CD8-positive, alpha-beta T cell (primary cell): ENCODE measurements at places on chromosomes 13 and 19.

GRCh38 chr13:29185926-29186325 lies 365.8 kb downstream of the MTUS2 start:
- DNase-seq = no peak

- no peak for DNase-seq
Observed at GRCh38 chr19:49718511-49718910, 27.6 kb downstream of the CPT1C start.

- no peak for DNase-seq
Observed at GRCh38 chr19:18176367-18177310, 3.0 kb downstream of the IFI30 start.

- no peak for DNase-seq
Observed at GRCh38 chr19:27779954-27780353, 1433.0 kb downstream of the UQCRFS1 start.

GRCh38 chr19:11410682-11411081 lies 8.4 kb downstream of the RGL3 start:
- DNase-seq = no peak

DNA sequence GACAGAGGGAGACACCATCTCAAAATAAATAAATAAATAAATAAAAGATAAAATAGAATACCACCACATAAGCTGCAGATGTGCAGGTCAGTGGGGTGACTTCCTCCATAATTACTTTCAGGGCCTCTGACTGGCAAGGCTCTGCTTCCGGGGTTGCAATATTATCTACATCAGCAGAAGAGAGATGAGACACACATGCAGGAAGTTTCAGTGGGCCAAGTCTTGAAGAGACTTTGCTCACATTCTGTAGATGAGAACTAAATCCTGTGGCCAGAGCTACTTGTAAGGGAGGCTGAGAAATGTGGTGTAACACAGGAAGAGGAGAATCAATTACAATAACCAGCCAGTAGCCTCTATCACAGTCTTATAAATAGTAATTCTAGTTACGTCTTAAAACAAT lies 89.9 kb upstream of the MAB21L1 start:
- peak; percentile 11 for DNase-seq

GRCh38 chr13:42036711-42037110 lies 11.7 kb upstream of the DGKH start:
- no peak for DNase-seq

DNA sequence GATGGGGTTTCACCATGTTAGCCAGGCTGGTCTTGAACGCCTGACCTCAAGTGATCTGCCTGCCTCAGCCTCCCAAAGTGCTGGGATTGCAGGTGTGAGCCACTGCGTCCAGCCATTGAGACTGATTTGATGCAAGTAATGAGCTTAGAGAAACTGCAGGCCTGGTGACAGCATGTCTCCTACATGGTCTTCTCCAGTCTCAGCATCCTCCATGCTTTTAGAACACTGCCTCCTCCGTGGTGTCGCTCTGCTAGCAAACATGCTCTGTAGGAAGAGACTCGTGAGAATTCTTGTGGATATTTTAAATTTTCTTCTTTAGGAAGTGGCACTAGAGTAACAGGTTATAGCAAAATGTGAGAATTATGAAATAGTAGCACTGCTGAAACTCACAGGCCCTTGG lies 37.1 kb downstream of the TPT1 start:
- DNase-seq = no peak

- no peak for DNase-seq
Observed at GRCh38 chr13:109281017-109281902, 505.1 kb downstream of the IRS2 start.

DNA sequence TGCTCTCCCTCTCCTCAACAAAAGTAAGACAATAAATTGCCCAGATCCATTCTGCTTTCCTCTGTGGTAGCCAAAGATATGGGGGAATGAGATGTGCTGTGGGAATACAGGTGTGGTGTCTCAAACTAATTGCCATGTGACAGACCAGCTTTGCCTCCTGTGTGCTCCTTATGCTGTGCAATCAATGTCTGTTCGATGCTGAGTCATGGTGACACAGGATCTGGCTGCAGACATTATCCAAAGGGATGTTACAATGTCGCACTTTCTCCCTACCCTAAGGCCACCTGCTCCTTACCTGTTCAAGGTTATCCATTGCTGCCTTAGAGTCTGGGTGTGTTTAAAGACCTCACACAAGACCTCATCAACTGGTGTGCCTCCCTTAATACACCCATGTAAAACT lies 32.5 kb downstream of the FGF14 start:
- no peak for DNase-seq

GRCh38 chr13:40911341-40911740 lies 107.8 kb downstream of the ELF1 start:
- no peak for DNase-seq

DNA sequence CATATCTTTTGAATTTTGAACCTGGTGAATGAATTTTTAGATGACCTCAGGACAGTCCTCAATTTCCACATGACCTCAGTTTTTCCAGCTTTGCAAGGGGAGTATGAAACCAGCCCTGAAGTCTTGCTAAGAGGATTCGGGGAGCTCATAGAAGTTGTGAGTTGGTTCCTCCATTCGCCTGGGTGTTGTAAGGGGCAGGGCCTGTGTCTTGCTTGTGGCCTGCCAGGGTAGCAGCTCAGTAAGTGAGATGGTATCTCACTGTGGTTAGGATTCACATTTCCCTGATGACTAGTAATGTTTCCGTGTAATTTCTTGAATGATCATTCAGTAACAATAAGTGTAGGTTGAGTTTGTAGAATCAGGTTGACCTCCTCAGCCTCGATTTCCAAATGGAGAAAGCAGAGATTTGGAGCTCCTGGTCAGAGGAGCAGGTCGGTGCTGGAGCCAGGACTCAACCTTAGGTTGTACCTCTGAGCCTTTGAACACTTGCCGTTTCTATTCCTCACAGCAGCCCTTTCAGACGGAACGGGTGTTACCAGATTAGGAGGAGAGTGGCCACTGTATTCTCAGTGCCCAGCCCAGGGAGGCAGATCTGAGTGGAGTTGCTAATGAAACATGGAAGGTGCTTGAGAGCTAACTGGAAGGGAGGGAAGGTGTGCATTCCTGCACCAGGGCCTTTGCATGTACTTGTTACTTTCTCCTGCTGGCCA lies 14.6 kb downstream of the NACC1 start:
- peak; percentile 41 for DNase-seq

GRCh38 chr13:23288995-23289394 lies 108.2 kb downstream of the SGCG start:
- DNase-seq = no peak

DNA sequence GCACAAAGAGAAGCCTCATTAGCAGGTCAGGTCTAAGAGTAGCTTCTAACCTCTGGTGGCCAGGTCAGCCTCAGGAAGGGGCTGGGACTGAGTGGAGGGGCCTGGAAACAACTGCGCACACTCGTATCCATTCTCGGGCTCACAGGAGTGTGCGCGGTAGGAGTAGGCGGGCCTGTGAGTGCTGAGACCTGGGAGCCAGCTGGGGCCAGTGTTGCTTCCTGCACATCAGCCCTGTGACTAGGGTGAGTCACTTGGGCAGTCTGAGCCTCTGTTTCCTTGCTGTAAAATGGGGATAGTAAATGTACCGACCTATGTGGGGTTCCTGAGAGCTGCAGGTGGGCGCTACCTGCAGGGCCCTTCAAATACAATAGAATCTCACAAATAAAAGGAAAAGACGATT lies 26.9 kb downstream of the SIN3B start:
- DNase-seq = no peak

- DNase-seq = no peak
Observed at GRCh38 chr13:36817996-36818803, 822 bp upstream of the RFXAP start.

DNA sequence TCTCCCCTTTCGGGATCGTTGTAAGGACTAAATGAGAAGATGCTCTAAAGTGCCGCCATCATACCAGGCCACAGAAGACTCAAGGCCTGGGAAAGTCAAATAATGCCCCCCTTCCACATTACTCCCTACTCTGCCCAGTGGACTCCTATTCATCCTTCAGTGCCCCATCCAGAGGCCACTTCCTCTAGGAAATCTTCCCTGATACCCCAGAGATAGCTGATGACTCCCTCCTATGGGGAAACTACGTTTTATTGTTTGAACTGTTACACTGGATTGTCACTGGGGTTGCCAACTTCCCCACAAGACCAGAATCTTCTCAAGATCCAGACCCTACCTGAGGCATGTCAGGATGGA lies 14.2 kb downstream of the MEIS3 start:
- DNase-seq = no peak

DNA sequence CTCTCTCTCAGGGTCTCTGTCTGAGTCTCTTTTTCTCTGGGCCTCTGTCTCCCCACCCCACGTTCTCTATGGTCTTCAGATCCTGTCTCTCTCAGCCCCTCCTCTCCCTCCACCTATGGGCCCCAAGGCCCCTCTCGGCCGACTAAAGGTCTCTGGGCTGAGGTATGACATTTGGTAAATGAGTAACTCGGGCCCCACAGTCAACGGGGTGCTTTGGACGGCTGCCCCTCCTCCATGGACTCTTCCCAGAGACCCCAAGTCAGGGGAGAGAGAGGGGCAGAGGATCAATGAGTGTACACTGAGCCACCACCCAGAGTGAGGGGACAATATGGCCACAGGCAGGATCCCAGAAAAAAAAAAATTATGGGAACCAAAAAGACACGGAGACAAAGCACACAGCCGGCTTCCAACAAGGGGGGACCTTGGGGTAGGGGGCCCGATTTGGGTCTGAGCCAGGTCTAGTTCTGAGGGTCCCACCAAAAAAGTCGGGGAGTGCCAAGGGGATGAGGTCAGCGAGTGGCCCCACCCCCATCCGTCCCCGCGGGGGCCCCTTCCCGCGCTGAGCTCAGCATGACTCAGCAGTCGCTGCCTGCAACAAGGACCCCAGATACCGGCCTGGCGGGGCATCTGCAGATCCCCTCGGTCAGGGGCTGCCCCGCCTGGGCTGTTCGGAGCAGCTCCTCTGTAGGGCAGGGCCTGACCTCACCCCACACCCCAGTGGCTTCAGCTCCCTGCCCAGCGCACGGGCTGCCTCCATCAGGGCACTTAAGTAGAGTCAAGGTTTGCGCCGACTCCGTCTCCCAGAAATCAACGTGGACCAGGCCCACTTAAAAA lies 1.5 kb upstream of the FTL start:
- DNase-seq = peak; percentile 70

- no peak for DNase-seq
Observed at GRCh38 chr13:45932676-45933075, 81.1 kb upstream of the SIAH3 start.

DNA sequence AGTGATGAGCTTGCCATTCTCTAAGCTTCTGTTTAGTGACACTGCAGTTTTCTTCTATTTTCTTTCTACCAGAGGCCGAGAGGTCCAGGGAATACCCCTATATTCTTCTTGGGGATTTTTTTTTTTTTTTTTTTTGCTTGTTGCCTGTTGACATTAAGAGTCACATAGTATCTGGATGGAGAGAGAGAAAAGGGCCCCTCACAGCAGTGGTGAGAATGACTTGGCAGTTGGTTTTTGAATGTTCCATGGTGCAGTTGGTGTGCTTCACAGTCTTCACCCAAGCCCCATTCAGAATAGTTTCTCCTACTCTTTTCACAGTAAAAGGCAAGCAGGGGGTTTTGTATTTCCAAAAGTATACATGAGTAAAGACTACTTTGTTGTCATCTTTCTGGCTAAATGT lies 577.9 kb downstream of the LMO7 start:
- DNase-seq = no peak

DNA sequence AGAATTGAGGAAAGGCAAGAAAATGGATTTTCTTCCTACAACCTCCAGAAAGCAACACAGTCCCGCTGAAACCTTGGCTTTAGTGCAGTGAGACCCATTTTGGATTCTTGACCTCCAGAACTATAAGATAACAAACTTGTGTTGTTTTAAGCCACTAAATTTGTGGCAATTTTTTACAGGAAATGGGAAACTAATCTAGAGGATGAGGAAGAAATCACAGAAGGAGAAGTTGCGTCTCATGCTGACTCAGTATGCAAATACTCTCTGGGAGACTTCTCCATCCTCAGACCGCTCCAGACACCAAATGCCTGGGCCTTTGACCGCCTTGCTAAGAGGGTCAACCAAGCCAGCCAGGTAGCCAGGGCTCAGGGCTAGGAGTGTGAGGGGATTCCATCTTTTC lies 13.1 kb upstream of the CEACAM16 start:
- no peak for DNase-seq

DNA sequence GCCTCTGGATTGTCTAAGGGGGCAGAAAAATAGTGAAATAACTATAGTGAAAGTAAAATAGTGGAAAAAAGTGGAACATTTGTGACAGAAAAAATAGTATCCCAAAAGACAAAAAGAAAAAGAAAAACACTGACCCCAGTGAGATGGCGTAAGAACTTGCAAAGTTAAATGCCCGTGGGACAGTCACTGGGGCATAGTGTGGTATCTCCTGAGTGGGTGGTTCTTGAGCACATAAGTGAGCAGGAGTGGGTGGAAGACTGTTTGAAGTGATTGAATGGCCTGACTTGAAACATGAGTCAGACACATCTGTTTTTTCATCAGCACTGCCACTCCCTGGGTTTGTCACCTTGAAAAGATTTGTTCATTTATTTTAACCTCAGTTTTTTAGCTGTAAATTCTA lies 2.5 kb downstream of the ZNF430 start:
- DNase-seq = peak; percentile 27

GRCh38 chr19:7658219-7658686 lies 10.6 kb upstream of the RETN start:
- DNase-seq = peak; percentile 30

- no peak for DNase-seq
Observed at GRCh38 chr13:37587236-37587635, 11.3 kb downstream of the POSTN start.

- no peak for DNase-seq
Observed at GRCh38 chr13:37560526-37560925, 38.0 kb downstream of the POSTN start.

DNA sequence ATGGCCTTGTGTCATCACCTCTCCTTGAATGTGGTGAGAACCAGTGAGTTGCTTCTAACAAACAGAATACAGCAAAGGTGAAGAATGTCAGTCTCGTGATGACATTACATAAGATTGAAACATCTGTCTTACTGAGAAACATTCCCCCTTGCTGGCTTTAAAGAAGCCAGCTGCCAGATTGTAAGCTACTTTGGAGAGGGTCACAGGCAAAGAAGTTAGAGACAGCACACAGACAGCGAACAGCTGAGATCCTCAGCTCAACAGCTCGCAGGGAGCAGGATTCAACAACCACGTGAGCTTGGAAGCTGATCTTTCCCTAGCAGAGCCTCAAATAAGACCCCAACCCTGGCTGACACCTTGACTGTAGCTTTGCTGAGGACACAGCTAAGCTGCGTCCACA lies 367.9 kb downstream of the LIG4 start:
- DNase-seq = no peak
